Cortex of kidney (tissue), 1 donor: ENCODE measurements at places on chromosomes 12 and 14.

GRCh38 chr14:98498019-98498885 lies 773.7 kb downstream of the BCL11B start:
- DNase-seq = no peak

GRCh38 chr14:100076606-100077005 lies 11.4 kb downstream of the EVL start:
- DNase-seq = no peak

- no peak for DNase-seq
Measured at GRCh38 chr12:44677724-44678123, 198.4 kb downstream of the NELL2 start.

DNA sequence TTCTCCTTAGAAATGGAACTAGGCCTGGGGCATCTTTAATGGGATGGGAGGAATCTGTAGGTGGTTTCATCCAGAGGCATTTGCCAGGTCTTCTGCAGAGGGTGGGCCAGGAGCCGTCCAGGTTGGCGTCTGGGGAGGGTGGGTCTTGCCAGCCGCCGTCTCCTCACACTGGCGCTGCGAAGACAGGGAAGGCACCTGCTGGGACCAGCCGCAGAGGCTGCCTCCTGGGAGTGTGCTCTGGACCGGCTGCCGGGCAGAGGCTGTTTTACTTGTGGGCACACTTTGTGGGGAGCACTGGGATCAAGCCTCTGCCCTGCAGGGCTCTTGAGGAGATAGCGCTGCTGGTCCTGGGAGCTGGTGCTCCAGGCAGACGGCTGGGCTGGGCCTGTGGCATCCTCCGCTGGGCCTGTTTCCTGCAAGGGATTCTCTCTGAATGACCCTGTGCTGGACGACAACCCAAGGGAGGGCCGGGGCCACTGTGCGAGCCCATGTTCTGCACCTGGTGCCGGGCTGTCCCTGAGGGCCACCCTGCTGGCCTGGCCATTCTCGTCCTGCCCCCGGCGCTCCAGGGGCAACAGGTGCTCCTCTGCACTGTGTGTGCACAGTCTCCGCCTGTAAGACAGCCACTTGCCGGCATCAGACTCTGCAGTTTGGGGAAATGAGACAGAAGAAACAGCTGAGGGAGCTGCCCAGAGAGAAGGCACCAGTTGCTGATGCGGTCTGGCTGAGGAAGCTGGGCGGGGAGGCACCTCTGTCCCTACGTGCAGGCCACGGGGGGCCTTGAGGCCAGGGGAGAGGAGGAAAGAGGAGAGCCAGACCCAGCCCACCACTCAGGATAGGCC lies 10.0 kb upstream of the TEX22 start:
- DNase-seq = no peak

- DNase-seq = no peak
Measured at GRCh38 chr12:41636653-41637052, 448.5 kb downstream of the PDZRN4 start.

DNA sequence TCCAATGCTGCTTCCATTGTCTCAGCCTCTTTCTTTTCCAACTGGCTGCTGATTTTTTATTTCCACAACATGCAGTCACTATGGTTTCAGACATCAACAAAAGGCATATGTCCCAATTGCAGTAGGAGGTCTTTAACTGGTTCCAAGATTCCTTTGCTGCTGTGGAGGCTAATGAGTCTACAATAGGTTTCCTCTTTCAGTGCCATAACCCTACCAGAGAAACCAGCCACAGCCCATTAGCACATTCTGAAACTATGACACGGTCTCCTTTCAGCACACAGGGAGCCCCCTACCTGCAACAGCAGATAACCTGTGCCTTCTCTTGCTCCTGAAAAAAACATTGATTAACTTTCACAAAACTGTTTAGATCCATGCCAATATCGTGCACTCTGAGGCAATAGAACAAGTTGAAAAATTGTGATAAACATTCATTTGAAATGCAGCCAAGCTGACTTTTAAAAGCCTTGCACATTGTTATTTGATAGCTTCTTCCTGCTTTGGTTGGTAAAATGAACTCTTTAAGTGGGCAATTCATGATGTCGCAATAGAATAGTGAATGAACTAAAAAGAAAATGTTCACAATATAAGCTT lies 32.4 kb downstream of the PLEKHG7 start:
- no peak for DNase-seq

GRCh38 chr14:73249108-73249507 lies 11.8 kb downstream of the PAPLN start:
- no peak for DNase-seq

DNA sequence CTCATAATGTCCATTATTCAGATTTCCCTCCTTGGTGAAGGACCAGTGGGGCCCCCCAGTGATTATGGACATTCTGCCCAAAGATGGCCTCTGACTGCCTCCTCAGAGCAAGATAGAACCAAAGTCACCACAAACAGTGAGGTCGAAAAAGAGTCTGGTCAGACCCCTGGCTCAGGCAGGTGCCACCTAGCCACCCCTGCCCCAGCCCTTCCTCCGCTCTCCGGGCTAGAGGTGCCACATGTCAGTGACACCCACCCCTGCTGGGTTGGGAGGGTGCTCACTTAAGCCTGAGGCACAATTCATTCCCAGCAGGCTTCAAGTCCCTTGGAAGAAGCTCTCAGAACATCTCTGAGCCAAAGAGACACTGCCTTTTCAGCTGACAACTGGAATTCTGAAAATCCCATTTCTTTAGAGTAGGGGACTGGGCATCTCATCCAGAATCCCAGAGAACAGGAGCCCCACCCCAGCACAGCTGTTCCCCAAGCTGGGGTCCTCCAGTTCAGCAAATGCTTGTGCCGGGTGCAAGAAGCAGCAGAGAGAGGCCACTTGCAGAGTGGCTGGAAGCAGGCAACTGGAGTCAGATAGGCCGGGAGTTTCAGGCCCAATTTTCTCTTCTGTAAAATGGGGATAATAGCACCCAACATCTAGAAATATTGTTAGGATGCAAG lies 50.3 kb downstream of the ISCA2 start:
- no peak for DNase-seq

- DNase-seq = no peak
Measured at GRCh38 chr12:26746121-26746714, 86.8 kb downstream of the ITPR2 start.

- no peak for DNase-seq
Measured at GRCh38 chr12:6952863-6953441, 1.8 kb downstream of the PTPN6 start.

- no peak for DNase-seq
Measured at GRCh38 chr12:118560733-118561132, 184.4 kb downstream of the SUDS3 start.

GRCh38 chr12:6466184-6466573 lies 4.3 kb downstream of the VAMP1 start:
- no peak for DNase-seq

- no peak for DNase-seq
Measured at GRCh38 chr14:26606729-26607312, 9.0 kb upstream of the NOVA1 start.

DNA sequence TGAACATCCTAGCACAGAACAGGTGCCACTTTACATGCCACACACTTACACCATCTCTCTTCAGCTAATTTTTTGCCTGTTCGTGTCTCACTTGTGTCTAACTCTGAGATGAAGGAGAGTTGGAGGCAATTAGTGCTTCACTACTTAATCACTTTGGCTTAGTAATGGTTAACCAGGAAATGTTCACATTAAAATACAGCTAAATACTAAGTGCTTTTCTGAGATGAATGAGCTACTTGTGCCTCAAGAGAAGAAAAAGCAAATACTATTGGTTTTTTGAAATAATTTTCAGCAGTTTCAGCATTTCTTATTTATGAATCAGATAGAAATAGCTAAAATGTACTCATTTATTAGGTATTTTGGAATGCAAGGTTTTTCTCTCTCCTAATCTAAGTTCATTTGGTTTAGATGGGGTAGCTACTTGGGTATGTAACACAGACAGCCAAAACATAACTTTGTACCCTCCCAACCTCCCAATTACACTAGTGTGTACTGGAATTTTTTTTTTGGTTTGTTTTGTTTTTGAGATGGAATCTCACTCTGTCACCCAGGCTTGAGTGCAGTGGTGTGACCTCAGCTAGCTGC lies 1474.1 kb upstream of the SEL1L start:
- DNase-seq = no peak

DNA sequence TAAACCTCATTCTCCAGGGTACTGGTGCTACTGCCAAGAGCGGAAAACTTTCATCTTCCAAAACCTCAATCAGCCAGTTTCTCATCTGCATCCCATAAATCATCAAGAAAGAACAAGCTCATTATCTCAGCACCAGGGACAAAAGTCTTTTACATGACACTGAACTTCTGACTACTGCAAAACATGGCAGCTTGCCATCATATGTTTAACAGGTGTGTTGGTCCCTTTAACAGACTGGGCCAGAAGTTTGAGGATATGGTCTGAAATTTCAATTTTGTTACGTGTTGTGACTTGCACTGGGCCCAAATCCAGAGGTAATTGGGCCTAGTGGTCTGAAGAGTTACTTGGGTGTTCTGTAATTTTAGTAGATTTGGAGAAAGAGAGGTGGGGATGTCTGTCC lies 305.4 kb upstream of the SEL1L start:
- DNase-seq = no peak

- no peak for DNase-seq
Measured at GRCh38 chr14:24806061-24806678, 172.2 kb upstream of the GZMB start.

- no peak for DNase-seq
Measured at GRCh38 chr14:35406506-35407305, 2.2 kb upstream of the NFKBIA start.

- DNase-seq = no peak
Measured at GRCh38 chr12:101068836-101069235, 141.2 kb downstream of the SLC5A8 start.

DNA sequence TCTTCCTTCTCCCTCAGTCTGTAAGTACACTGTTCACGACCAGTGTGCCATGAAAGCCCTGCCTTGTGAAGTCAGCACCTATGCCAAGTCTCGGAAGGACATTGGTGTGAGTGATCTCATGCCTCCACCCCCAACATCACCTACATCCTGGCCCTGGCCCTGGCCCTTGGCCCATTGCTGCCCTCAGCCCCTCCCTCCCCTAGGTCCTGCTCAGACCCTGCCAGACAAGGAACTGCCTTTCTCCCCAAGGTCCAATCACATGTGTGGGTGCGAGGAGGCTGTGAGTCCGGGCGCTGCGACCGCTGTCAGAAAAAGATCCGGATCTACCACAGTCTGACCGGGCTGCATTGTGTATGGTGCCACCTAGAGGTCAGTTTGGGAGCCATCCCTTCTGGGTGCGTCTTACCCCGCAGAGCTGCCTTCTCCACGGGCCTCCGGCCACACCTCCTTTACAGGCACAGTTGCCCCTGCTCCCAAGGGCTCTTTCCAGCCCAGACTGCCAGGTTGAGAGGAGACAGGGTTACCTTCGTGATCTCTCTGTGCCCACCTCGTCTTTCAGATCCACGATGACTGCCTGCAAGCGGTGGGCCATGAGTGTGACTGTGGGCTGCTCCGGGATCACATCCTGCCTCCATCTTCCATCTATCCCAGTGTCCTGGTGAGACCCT lies 9.2 kb downstream of the DGKA start:
- DNase-seq = no peak

- no peak for DNase-seq
Measured at GRCh38 chr12:28974166-28974565, 174.9 kb upstream of the FAR2 start.

DNA sequence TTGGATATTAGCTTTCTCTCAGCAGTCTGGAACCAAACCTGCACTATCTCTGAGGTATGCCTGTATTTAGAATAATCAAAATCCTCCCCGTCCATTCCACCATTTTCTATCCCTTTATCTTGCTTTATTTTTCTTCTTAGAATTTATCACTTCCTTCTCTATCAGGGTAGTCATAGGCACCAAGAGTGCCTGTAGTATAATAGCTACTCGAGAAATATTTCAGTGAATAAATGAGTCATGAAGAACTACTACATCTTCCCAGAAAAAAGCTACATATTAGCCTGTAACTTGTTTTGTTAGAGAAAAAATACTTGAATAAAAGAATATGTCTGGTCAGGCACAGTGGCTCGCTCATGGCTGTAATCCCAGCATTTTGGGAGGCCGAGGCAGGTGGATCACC lies 4.3 kb downstream of the SLC2A14 start:
- no peak for DNase-seq

GRCh38 chr14:84403585-84403984 lies 1126.4 kb upstream of the FLRT2 start:
- no peak for DNase-seq

DNA sequence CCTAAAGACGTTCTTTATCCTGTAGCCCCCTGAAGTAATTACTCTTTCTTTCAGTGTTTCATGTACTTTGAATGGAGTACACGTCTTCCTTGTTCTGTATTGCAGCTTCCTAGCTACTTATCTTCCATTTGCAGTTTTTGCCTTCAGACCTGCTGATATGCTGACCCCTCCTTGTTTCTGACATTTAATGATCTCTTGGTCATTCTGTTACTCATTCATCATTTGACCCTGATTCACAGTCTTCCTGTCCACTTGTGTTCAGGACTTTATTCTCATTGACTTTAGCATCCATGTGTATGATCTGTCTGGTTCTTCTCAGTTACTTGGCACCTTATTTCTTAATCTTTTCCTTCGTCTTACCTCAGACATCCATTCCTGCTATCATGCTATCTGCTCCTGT lies 22.2 kb downstream of the CPSF2 start:
- DNase-seq = no peak

DNA sequence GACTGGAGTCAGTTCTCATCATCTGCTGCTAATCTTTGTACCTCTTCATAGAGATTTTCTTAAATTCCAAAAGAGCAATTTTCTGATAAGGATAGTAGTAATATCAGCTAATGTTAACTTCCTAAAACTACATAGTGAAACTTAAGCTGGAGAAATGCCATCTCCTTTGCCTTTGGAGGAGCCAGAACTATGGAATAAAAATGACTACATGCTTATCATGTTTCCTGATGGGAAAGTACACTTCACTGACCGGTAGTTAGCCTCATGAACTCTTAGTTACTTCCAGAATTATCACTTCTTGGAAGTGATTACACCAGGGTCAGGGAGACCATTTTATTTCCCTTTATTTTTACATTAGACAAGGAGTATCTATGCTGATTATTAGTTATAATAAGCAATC lies 1222.1 kb upstream of the TMEM132C start:
- DNase-seq = no peak
